Small intestine (tissue), 16 donors: ENCODE measurements at places on chromosomes 6 and 20.

- no peak for DNase-seq
Measured at GRCh38 chr6:79898076-79898475, 49.3 kb downstream of the ELOVL4 start.

DNA sequence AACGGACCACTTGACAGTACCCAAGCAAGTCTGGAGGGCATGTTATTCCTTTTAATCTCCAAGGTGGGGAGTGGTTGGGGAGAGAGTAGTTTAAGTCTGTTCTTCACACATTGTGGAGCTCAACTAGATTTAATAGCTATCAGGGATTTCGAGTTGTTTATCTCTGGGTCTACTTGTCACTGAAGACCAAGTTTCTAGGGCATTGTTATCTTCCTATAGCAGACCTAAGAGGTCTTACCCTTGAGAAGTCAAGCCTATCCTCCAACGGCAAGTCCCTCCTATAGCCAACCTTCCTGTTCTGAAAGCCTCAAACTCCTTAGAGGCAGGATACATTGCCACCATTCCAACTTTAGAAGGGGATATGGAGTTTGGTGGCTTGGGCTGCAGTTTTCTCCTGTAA lies 164.5 kb upstream of the MOCS1 start:
- DNase-seq, result no peak

GRCh38 chr20:5488823-5489222 lies 172.1 kb upstream of the PROKR2 start:
- DNase-seq, result no peak

GRCh38 chr6:42911171-42912021 lies 4.5 kb upstream of the PTCRA start:
- no peak for DNase-seq
